ENCODE measurements at places on chromosomes 3 and 15. TPM values are rescaled to one million over a fixed set of nuclear protein-coding genes. Genes with fewer than 3 reads are reported as not detected.

Gene NR1I2
- total RNA-seq, result not detected

Gene NDN
- 43.3 TPM for total RNA-seq

- DNase-seq, result no peak
Observed at GRCh38 chr3:5192571-5193365, 5.3 kb downstream of the EDEM1 start.

DNA sequence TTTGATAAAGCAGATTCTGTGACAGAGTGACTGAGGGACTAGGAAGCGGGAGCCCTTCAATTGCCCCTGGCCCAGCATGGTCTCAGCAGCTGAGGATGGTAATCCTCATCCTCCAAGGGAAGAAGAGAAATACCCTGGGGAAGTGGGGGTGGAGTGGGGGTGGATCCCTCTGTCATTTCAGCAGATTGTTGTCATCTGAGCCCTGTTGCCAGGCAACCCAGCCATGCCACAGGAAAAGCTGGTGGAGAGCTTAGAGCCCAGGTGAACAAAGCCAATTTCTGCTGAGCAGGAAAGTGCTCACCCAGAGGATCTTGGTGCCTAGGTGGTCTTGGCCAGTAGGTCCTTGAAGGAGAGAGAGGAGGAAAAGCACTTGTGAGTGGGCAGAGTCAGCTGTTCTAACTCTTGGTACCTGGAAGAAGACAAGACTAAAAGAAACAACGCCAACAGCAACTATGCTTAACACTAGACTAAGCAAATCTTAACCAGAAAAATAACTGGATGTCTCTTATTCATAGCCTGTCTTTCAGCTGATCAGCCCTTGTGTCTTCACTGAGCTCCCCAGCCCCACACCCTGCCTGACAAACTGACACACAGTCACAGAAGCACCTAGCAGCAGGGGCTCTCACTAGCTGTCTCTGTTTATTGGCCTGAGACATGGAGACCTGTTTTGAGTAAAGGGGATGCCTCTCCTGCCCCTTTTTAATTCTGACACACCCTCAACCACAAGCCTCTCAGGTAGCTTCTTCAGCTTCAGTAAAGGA lies 40.1 kb upstream of the DCLK3 start:
- no peak for DNase-seq
